Stimulated activated CD4-positive, alpha-beta T cell treated with anti-CD3 and anti-CD28 coated beads, Interleukin-2, amount 100 ng/mL, for 24 hours (primary cell): ENCODE measurements at places on chromosomes 5 and 9.

DNA sequence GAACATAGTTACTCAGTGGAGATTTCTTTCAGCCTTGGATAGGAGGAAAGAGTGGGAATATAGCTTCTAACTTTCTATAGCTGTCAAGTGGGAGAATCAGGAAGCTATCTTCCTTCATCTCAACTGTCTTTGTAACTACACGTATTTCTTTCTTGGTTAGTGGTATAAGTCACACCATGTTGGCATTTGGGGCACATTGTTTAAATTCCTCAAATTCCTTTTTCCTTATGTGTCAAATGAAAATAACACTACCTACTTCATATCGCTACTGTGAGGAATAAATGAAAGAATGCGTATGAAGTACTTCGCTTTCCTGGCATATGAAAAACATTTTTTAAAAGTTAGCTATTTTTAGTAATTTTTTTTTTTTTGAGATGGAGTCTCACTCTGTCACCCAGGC is 1082.5 kb upstream of the WWC1 start:
- DNase-seq: no peak

DNA sequence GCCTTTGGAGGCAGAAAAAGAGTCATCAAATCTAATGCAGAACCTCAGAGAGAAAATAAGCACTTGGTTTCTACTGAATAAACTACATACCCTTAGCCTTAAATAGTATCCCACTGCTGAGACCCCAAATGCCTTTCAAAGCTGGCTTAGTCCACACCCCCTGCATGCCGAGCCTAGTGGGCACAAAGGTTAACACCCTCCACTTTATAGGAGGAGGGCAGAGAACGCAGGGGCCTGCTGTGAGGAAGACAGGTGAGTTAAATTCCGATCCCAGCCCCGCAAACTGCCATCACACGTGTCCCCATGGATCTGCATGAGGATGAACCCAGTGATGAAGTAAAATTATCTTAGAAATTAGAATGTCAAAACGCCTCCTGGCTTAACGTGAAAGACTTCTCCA is 19.5 kb upstream of the HSD17B3 start:
- no peak for DNase-seq

DNA sequence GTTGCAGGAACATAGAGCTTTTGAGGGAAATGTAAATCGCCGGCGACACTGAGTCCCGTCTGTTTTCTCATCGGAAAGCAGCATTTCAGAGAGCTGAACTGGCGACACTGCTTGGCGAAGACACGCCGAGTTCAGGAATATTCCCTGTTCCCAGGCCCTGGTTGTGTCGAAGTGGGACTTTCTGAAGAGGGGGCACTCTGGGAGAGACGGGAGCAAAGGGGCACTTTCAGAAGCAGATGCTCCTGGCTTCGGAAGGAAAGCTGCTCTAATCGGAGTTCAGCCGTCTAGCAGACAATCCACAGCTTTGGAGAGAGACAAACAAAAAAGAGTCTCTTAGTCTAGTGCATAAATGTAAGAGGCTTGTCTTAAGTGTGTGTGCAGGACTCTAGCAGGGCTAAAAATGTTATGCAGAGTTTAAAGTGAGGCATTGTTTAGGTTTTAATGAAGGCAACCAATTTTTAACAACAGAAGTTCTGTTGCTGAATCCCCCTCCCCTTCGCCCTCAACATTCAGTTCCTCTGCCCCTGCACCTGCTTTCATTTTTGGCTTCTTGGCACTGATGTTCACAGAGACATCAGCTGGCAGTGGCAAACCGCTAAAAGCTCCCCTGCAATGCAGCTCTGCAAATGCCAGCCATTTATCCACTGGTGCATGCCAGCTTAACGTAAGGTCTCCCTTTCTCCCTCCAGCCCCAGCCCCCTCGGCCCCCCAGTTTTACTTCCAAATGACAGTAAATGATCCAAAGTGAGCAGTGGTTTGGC is 289.5 kb upstream of the MPDZ start:
- DNase-seq: no peak

GRCh38 chr5:91158011-91158410 is 225.1 kb downstream of the ARRDC3 start:
- no peak for DNase-seq

- no peak for DNase-seq
These were observed 20.5 kb downstream of the GFI1B start for GRCh38 chr9:132998831-132999635.

- no peak for DNase-seq
These were observed 17.5 kb downstream of the CXCL14 start for GRCh38 chr5:135561266-135561665.

DNA sequence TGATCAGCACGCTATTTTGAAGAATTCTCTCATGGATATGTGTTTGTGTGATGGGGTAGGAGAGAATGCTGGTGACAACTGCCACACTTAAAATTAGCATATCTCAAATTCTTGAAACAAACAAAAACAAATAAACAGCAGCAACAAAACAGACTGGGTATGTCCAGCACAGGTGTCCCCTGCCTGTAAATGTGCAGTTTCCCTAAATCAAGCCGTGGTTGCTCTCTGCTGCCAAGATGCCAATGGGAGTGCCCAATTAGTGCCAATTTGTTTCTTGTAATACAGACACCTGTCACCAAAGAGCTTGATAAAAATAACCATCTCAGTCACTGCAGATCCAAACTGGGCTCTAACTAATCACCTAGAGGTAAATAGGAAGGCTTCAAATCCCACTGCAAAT is 144.2 kb upstream of the SMARCA2 start:
- DNase-seq: no peak

DNA sequence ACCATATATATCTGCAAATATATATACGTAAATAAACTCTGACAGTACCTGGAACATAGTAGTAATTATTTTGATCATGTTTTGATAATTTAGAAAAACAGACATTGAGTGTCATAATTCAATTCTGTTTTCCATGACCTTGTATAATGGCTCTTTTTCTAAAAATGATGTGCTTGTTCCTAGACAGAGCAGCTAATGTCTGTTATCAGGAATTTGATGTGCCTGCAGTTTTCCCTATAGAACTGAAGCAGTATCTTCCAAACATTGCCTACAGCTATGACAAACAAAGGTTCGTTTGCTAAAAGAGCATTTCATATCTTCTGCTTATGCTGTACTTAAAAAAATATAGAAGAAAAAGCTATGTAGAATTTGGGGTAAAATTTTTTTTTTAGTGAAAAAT is 5.3 kb downstream of the SETD9 start:
- DNase-seq: no peak

- DNase-seq: no peak
These were observed 8.3 kb downstream of the RFX3 start for GRCh38 chr9:3517377-3518048.

DNA sequence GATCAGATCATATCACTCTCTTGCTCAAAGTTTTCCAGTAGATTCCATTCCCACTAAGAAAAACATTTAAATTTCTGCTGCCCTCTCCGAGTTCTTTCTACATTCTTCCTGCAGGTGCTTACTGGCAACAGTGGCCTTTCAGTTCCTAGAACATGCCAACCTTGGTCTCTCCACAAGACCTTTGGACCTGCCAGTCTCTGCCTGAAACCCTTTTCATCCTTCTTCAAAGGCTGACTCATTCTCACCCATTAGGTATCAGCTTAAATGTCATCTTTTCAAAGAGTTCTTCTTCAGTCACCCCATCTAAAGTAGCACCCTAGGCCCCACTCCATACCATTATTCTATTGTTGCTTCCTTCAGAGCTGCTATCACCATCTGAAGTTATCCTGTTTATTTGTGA is 21.8 kb downstream of the PPIC start:
- no peak for DNase-seq

DNA sequence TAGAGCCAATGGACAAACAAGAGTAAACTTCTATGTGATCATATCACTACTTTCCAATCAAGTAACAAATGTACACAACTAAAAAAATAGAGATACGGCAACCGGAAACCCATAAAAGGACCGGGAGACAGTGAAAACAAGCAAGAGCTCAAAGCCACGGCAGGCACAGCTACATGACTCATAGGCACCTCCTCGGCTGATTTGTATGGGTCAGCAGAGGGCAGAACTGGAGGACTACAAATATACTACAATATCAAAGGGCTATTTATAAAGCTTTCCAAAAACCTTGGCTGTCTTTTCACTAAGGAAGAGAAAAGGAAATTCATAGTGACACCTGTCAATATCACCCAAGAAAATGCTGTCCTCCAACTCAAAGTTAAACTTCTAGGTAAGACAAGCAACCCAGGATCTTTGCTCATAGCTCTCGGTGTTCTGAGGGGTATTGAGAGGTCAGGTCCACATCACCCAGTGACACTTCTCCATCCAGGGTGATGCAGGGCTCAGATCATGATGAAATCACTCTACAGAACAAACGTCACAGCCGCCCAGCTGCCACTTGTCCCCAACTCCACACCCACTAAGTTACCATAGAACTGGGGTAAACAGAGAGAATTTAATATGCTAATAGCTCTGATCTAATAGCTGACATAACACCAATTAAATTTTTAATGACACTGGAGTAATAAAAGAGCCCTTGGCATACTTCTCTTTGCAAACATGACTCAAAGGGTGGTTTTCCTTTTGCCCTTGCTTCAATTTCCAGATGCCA is 41.3 kb downstream of the PFDN1 start:
- peak; percentile 32 for DNase-seq

DNA sequence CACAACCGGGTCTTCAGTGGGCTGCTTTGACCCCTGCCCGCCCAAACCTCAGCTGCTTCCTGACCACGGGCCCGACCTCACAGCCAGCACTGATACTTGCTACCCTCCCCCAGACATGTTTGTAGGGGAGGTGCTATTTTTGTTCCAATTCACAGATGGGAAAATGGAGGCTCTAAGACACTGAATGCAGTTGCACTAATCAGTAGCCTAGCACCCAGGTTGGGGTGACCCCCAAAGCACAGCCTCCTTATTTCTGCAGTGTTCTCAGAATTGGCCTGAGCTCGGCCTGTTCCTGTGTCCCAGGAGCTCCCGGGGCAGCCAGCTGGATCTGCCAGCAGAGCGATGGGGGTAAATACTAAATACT is 22.6 kb downstream of the LAMC3 start:
- no peak for DNase-seq

DNA sequence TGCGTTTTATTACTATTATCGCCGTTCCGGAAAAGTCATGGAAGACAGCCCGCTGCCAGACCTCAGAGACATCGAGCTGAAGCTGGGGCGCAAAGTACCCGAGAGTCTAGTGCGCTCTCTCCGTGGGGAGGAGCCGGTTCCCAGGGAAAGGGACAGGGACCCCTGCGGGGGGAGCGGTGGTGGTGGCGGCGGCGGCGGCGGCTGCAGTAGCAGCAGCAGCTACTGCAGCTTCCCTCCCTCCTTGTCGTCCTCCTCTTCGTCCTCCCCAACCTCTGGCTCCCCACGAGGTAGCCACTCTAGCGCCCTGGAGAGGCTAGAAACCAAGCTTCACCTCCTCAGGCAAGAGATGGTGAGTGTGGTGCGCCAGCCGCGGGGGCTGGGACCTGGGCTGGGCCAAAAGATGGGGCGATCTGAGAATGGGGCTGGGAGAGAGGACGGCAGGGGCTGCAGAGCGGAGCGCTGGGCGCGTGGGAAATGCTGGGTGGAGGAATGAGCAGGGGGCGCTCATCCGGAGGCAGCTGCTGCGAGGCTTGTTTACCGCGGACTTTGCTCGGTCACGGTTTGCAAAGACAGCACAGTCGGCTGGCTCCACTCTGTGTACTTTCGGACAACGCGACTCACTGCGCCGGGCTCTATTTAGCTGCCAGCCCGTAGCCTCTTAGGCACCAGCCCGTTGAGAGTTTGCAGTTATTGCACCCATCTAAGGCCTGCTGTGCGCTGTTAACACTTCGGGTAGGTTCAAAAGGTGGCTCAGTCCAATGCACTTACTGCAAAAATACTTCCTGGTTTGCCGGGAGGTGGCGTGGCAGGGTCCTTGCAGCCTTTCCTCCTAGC is 1.1 kb downstream of the LURAP1L start:
- no peak for DNase-seq

DNA sequence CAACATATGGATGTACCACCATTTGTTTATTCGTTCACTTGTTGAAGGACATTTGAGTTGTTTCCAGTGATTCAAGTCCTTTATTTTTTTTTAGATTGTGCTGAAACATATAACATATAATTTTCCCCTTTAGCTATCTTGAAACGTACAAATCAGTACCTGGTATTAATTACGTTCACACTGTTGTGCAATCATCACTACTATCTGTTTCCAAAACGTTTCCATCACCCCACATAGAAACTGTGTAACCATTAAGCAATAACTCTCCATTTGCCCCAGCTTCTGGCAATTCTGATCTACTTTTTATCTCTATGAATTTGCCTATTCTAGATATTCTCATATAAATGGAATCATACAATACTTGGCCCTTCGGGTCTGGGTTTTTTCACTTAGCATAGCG is 116.0 kb downstream of the FGF1 start:
- no peak for DNase-seq

DNA sequence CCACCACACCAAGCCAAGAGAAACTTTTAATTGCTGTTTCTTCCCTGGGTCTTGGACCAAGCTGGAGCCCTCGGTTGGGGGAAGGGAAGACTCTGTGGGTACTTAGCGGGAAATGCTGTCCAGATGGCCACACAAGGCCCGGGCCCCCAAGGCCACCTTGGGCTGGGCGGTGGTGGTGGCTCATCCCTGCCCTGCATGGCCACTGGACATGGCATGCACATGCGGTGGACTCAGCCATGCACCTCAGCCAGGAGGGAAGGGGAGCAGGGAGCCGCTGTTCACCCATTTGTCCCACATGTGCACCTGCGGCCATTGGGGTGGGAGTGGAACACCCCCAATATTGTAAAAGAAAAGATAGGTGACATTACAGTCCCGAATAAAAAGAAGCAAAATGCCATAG is 72.4 kb downstream of the RGMB start:
- no peak for DNase-seq

DNA sequence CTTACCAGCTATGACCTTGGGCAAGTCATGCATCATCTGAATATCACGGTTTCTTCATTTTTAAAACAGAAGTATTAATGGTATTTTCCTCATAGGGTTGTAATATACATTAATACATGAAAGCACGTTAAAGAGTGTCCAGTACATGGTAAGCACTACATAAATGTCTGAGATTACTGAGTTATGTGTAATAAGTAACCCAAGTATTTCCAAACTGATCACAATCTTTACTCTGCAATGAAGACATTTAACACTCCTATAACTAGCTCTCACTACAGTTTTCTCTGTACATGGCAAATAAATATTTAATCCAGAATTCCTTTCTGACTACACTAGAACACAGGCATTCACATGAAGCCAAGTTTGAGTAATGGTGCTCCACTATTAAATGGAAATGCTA is 4.0 kb downstream of the GLDC start:
- no peak for DNase-seq

GRCh38 chr9:137951107-137951506 is 73.5 kb downstream of the CACNA1B start:
- no peak for DNase-seq

GRCh38 chr5:152900332-152900731 is 495.3 kb upstream of the NMUR2 start:
- no peak for DNase-seq
